CD4-positive, alpha-beta T cell treated with Interleukin-1 beta for 1 hour (primary cell): ENCODE measurements at places on chromosomes 7 and 10.
A peak's percentile ranks its signal among the peaks of the same experiment; 100 is the strongest.

GRCh38 chr7:140596519-140597427 is 43.8 kb downstream of the DENND2A start:
- DNase-seq, result no peak

DNA sequence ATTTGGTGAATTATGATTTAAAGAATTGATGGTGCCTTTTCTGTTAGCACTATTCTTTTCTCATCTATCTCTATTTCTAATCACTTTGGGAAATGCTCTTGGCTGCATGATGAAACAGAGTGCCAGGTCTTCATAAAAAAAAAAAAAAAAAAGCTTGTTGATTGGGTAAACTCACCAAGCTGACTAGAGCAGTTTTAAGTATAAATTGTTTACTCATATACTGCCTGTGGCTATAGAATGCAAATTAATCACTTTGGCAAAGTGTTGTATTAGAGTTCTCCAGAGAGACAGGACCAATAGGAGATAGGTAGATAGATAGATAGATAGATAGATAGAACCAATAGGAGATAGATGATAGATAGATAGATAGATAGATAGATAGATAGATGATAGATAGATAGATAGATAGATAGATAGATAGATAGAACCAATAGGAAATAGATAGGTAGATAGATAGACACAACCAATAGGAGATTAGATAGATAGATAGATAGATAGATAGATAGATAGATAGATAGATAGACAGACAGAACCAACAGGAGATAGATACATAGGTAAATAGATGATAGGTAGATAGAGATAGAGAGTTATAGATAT is 20.1 kb upstream of the TBXAS1 start:
- DNase-seq, result no peak

- DNase-seq, result no peak
These were observed 482.3 kb downstream of the SORCS1 start for GRCh38 chr10:106682175-106682574.

DNA sequence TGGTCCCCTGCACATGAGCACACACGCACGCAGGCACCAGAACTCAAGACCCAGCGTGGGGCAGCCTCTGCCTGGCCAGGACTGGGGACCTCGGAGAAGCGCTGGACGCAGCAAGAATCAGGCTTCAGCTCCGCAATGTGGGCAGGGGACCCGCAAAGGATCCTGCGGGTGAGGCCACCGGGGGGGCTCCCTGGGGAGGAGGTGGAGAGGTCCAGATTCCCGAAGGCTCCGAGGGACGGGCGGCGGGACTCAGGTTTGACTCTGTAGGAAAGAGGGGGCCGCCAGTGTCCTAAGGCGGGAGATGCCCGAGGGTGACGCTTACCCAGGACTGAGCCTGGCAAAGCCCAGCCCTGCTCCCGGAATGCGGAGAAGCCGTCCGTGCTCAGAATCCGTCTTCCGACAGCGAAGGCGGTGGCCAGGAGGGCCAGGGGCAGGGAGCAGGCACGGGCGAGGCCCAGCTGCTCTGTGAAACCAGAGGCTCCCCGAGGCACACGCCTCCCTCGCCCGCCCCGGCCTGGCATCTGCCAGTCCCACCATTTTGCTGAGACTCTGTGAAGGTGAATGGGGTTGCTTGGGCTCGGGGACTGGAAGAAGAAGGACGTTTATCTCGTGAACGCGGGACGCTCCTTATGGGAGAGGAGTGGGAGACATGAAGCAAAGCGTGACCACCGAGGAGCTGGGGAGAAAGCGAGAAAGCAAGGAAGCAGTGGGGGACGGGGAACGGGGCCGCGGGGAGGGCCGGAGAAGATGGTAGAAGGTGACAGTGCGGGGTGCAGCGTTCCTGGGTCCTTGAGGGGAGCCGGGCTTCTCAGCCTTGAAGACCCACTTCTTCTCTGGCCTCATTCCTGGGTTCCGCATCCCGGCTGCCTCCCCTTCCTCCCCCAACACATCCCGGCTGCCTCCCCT is 489.2 kb downstream of the PTPRN2 start:
- no peak for DNase-seq

GRCh38 chr10:103044942-103045489 is 126.9 kb downstream of the CNNM2 start:
- DNase-seq, result no peak

GRCh38 chr10:27625452-27626211 is 120.0 kb downstream of the MKX start:
- DNase-seq, result no peak

DNA sequence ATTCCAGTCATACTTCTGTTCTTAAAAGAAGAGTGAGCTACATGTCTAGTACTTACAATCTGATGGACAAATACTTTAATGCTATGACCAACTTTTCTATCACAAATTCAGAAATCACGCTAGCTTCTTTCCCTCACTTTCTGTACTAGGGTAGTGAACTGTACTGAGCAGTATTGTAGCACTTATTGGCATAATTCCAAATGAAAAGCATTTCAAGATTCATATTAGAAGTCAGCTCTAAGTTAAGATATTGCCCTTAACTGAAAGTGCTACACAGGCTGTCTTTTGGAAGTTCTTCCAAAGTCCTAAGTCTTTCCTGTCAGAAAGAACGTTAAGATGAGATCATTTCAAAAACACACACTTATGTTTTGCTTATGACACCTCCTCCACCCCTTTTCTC is 13.4 kb downstream of the P4HA1 start:
- DNase-seq, result no peak

DNA sequence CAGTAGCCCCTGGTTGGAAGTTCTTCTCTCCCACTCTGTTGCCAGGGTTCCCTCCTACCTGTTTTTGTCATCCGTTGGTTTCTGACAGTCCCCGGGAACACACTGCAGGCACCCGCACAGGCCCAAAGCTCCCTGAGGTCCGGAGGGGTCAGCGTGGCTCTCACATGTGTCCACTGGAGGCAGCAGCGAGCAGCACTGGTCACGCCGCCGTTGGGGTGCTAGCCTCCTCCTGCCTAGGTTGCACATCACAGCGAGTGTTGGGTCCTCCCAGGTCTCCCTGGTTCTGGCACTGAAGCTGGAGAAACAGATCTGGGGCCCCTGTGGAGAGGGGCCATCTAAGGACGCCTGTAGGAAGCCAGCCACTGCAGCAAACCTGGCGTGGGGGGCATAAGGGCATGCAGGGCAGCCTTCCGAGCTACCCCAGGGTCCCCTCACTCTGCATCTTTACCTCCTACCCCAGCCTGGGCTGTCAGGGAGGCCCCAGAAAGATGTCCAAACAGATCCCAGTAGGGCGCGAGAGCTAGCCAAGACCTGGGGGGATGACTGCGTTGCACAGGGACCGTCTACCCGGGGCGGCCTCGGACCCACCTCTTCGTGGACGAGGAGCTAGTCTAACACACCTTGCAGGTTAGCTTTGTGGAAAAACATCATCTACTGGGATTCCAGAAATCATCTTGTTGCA is 28.9 kb downstream of the LRRC27 start:
- peak; percentile 17 for DNase-seq

- no peak for DNase-seq
These were observed 13.6 kb downstream of the UNCX start for GRCh38 chr7:1246160-1246870.

GRCh38 chr10:116226053-116226452 is 47.0 kb downstream of the GFRA1 start:
- no peak for DNase-seq

GRCh38 chr7:47088329-47089067 is 493.4 kb downstream of the TNS3 start:
- DNase-seq, result no peak

GRCh38 chr7:56157238-56157790 is 41.1 kb upstream of the NUPR2 start:
- DNase-seq, result no peak

DNA sequence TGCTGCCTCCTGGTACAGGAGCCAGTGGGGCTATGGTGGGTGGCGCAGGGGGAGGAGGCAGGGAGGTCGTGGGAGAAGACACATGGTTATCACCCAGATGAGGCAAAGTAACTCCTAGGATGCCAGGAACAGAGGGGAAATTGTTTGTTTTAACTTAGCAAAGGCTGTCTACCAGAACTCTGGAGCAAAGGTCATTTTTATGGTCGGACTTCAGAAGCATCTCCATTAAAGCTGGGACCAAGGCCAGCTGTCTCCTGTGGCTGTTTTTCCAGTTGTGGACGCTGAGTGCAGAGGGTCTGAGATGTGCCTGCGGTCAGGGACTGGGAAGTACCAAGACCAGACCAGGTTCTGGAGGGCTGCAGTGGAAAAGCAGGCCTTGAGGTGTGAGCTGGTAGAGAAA is 525.9 kb upstream of the FOXK1 start:
- DNase-seq, result no peak

DNA sequence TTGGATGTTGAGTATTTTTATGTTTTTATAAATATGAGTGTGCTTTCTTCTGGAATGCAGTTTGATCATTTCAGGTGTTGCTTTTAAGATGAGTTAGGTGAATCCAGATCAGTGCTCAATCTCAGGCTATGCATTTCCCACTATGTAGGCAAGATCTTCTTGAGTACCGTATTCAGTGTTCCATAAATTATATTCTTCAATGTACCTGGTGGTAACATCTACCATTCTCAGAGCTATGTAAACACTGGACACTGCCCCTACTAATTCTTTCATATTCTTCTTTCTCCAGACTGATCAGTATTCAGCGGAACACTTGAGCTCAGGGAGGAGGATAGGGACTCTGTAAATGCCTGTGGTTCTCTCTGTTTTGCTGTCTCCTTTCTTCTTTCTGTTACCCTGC is 25.5 kb upstream of the NME8 start:
- DNase-seq, result no peak

DNA sequence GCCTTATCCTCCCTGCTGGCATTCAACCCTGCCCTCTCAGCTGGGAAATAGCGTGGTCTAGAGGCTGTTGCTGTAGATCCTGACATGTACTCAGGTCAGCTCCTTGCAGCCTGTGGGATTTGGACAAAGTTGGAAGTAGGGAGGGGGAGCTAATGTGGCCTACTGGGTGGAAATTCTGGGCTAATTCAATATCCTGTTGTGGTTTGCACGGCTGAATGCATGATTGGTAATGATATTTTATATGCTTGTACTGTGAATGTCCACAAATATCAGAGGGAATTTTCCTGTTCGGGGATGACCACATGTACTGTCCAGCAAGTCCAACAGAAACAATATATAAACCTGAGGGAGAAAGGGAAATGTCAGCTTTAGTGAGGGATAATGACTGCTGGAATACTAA is 22.1 kb upstream of the NPVF start:
- no peak for DNase-seq

DNA sequence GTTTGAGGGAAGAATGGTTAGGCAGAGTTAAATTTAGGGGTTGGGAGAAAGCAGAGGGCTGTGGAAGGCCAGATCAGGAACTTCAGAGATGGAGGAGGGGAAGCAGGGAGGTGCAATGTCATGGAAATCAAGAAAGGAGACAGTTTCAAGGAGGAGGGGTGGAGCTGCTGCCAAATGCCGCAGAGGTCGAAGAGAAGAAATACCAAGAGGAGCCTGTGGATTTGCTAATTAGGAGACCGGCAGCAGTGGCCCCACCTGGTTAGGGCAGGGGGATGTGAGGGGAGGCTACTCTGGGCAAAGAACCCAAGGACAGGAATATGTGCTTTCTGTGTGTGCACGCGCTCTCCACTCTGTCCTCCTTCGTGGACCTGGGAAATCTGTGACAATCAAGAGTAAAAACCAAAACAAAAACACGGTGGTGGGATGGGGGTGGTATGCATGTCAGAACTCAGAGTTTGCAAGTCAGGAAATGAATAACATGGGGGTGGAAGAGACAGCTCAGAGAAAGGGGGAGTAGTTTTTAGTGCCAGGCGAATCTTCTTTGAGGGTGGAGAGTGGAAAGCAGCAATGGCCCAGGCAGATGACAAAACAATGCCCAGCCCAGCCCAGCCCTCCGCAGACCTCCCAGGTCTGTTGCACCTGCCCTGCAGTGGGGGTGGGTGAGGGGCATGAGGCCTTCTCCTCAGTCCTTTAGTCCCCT is 102.9 kb upstream of the PAX2 start:
- no peak for DNase-seq

DNA sequence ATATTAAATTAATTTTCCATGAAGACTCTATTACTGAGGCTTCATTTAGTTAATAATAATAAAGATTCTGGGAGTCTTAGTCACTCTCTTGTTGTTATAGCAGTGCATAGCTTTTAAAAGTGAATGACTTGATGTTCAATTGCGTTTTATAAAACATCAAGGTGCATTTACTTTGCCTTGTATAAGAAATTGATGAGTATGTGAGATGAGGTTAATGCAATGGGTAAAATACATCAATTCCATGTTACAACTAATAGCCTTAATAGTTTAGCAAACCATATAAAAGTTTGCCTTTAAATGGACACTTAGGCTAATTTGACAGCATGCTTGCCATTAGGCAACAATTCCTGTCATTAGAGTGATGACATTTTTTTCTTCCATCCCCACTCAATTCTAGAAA is 173.6 kb upstream of the TEX47 start:
- no peak for DNase-seq

DNA sequence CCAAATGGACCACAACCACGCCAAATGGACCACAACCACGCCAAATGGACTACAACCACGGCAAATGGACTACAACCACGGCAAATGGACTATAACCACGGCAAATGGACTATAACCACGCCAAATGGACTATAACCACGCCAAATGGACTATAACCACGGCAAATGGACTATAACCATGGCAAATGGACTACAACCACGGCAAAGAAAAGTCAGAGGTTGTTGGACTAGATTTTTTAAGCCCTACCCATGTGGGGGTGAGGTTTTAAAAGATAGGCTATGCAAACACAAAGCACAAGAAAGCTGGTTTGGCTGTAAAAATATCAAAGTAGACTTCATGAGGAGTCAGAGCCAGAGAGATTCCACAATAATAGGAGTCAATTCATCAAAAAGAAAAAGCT is 55.8 kb downstream of the NCAPG2 start:
- DNase-seq, result no peak

- no peak for DNase-seq
These were observed 694.9 kb upstream of the KCND2 start for GRCh38 chr7:119578116-119578515.

DNA sequence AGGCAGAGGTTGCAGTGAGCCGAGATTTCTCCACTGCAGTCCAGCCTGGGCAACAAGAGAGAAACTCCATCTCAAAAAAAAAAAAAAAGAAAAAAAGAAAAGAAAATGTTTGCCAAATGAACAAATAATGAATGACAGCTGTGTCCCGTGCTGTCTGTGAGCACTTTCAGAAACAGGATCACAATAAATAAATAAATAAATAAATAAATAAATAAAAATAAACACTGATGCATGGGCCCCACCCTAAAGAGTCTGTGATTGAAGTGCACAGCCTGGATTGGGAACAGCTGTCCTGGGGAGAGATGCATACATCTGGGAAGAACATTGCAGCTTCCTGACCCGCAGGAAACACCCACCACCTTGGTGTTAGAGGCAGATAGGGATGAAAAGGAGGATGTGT is 123.6 kb downstream of the NPTX2 start:
- DNase-seq, result no peak

- no peak for DNase-seq
These were observed 2.2 kb downstream of the SMC3 start for GRCh38 chr10:110569736-110570135.
